ENCODE measurements at places on chromosomes 1 and 21.

DNA sequence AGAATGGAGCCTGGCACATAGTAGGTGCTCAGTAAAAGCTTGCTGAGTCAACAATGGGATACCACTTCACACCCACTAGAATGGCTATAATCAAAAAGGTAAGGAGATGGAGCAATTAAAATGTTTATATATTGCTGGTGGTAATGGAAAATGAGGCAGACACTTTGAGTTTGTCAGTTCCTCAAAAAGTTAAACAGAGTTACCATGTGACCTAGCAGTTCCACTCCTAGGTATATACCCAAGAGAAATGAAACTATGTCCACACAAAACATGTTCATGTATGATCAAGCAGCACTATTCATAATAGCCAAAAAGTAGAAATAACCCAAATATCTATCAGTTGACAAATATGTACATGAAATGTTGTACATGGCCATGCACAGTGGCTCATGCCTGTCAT, 74.8 kb upstream of the ECE1 start:
- no peak for DNase-seq

- DNase-seq = peak; percentile 63
These were observed 837 bp downstream of the STXBP3 start for GRCh38 chr1:108747171-108747850.

DNA sequence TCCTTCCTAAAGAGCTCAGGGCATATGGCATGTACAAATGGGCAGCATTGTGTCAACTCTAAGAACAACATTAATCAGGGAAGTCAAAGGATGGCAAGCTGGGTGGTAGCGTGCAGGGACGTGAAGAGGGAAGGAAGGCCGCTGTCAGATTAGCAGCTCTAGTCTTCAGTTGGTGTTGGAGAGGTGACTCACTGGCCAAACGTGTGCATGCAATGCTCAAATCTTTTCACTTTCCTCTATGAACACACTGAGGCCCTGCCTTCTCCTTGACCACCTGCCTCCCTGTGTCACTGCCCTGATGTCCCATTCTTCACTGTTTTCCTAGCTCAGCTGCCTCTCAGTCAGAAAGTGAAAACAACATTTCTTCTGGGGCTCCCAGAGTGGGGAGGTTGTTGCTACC, 5.9 kb upstream of the PIGR start:
- DNase-seq = no peak

GRCh38 chr1:108732398-108732797, 14.1 kb upstream of the STXBP3 start:
- no peak for DNase-seq

GRCh38 chr21:21003701-21004100, 5.5 kb downstream of the NCAM2 start:
- no peak for DNase-seq

- peak; percentile 2 for DNase-seq
These were observed 122.5 kb upstream of the NCAM2 start for GRCh38 chr21:20875742-20876141.

Data from substantia nigra (tissue), 51 donors.